ENCODE measurements at places on chromosomes 2 and 18. TPM values are rescaled to one million over a fixed set of nuclear protein-coding genes. Genes with fewer than 3 reads are reported as not detected.

GRCh38 chr2:96891591-96892333, 21.9 kb upstream of the SEMA4C start:
- no peak for DNase-seq
- peaks cover 25% of the 10 kb centered on the region for H3K4me1 ChIP-seq
- H3K27me3 ChIP-seq = no peaks in the 10 kb centered on the region
- no peaks in the 10 kb centered on the region for H3K36me3 ChIP-seq

Gene BUB1
- 70.0 TPM for polyA plus RNA-seq

Gene CPS1
- polyA plus RNA-seq = 21.6 TPM

DNA sequence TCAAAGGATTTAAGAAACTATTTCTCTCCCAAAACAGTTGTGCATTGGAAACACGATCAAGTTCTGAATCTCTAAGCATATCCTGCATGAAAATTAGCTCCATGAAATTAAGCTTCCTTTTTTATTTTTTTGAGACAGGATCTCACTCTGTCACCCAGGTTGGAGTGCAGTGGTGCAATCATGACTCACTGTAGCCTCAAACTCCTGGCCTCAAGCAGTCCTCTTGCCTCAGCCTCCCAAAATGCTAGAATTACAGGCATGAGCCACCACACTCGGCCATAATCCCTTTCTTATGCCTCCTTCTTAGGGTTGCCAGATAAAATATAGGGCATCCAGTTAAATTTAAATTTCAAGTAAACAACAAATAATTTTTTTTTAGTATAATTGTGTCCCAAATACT, 124.4 kb downstream of the ARL4C start:
- no peaks in the 10 kb centered on the region for H3K27me3 ChIP-seq
- H3K4me1 ChIP-seq = peaks cover 8% of the 10 kb centered on the region
- H3K36me3 ChIP-seq = no peaks in the 10 kb centered on the region
- no peak overlapping the region for H3K27ac ChIP-seq

DNA sequence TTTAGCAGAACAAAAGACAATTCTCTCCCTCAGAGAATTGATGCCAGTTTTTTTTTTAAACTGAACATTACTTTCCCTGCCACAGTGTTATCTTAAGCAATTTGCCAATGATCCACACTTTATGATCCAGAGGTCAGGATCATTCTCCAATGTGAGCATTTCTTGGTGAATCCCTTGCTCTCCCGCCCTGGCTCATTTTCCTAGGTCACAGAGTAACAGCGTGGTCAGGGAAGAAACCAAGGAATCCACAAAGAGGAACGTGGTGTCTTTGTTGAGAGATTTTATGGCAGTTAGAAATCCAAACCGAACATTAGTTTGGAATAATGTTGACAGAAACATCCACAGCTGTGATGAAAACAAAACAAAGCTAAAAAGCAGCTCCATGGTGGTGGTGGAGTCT, 250.3 kb downstream of the TTC32 start:
- DNase-seq = no peak
- no peak overlapping the region for H3K4me3 ChIP-seq
- H3K36me3 ChIP-seq = no peaks in the 10 kb centered on the region
- no peaks in the 10 kb centered on the region for H3K4me1 ChIP-seq
- no peak overlapping the region for H3K27ac ChIP-seq

GRCh38 chr2:24734741-24735140, 58.5 kb downstream of the PTRHD1 start:
- H3K27ac ChIP-seq = no peak overlapping the region
- no peaks in the 10 kb centered on the region for H3K36me3 ChIP-seq
- no peak overlapping the region for H3K4me3 ChIP-seq
- H3K4me1 ChIP-seq = no peaks in the 10 kb centered on the region

DNA sequence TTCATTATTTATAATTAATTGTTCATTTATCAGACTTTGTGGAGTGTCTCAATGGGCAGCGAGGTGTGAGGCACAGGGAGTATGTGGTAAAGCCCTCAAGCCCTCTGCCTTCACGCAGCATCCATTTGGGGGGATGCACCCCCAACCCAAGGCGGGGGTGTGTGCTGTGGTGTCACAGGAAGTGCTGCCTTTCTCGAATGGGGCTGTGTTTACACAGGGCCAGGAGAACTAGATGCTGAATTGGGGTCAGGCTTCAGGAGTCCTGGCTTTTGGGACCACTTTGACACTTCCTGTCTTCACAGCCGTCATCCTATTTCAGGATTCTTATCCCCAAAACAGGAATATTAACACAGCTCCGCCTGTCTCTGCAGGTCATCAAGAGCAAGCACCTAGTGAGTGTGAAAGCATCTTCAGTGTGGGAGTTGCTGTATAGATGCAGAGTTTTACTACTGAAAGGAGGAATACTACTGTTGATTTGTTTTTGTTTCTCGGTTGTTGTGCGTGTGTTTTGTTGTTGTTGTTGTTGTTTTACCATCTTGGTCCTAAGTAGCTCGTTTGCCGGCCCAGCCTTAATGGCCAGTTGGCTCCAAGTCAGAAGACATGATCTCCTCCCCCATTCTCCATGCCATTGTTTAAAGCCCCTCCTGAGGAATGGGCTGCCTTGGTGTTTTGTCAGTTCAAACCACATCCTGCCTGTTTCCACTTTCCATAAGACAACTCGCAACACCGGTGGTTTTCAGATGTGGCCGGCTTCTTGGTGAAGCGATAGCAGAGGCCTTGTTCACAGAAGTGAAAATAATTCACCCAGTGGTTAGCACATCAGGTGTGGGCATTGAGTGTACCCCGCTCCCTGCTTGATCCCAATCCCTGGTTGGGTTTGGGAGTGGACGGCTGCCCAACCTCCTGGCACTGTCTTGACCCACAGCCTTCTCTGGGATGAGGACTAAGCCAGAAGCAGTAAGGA, 221.3 kb downstream of the BCL2 start:
- no peaks in the 10 kb centered on the region for H3K36me3 ChIP-seq
- H3K27me3 ChIP-seq = no peaks in the 10 kb centered on the region
- no peak overlapping the region for H3K27ac ChIP-seq
- H3K4me1 ChIP-seq = peaks cover 4% of the 10 kb centered on the region
- no peak for DNase-seq

Gene GPR39
- 19.5 TPM for polyA plus RNA-seq

DNA sequence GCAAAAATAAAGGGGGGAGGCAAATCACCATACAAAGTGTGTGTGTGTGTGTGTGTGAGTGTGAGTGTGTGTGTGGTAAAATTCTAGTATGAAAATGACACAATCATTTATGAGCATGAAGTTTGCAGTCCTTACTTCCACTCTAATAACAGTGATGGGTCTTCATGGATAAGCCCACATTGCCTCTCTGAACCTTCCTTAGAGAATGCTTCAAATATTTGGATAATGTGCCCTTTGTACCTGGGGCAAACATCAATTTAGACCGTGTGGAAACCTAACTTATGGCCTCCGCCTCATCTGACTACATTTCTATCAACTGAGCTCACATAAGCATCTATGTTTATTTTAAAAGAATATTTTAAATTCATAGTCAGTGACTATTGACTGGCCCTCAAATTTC, 3.7 kb downstream of the SCN9A start:
- no peak overlapping the region for H3K4me3 ChIP-seq
- no peak overlapping the region for H3K27ac ChIP-seq
- no peaks in the 10 kb centered on the region for H3K36me3 ChIP-seq
- peaks cover 4% of the 10 kb centered on the region for H3K4me1 ChIP-seq

DNA sequence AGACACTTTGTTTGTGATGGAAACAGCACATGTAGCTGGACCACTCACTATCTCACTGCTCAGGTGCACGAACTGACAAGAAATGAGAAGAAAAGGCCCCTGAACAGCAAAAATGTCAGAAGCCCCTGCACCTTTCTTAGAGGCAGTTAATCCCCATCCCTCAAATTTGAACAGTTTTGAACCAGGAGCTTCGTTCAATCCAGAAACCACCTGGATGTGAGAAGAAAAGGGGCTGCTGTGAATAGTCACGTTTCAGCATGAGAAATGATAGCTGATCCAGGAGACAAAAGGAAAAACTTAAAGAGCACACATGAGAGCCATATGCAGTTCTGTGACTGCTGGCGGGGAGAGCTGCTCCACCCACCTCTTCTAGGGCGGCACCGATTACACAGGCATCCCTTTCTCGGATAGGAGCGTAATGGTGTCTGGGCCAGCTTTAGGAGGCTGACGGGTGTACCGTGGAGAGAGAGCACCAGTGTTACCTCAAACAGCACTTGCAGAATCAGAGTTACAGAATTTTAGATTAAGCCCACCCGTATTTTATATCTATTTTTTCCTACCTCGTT, 117.0 kb upstream of the EML6 start:
- peaks cover 52% of the 10 kb centered on the region for H3K4me1 ChIP-seq
- H3K27me3 ChIP-seq = no peaks in the 10 kb centered on the region
- no peaks in the 10 kb centered on the region for H3K36me3 ChIP-seq
- DNase-seq = no peak
- no peak overlapping the region for H3K27ac ChIP-seq

- H3K27ac ChIP-seq = no peak overlapping the region
- peaks cover 12% of the 10 kb centered on the region for H3K4me1 ChIP-seq
- DNase-seq = no peak
- H3K4me3 ChIP-seq = no peak overlapping the region
These were observed 255.8 kb downstream of the ERBB4 start for GRCh38 chr2:212282671-212283261.

DNA sequence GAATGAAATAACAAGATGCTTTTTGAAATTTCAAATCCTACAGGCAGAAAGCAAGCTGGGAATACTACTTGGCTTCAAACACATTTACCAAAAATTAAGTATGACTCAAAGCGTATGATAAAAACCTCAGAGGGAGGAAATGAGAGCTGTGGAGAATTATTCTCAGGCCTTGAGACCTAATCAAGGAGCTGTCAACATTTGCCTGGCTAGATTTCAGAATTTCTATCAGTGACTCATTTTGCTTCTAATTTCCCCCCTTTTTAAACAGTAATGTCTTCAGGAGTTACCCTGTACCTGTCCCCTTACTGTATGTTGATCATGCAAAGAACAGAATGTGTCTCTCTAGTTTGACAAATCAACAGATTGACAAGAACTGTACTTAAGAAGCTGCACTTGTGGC, 1324.5 kb upstream of the DDX18 start:
- no peak overlapping the region for H3K4me3 ChIP-seq
- no peak for DNase-seq
- no peaks in the 10 kb centered on the region for H3K27me3 ChIP-seq

Gene NT5DC4
- polyA plus RNA-seq = 4.2 TPM

GRCh38 chr2:45394842-45395241, 216.2 kb downstream of the SRBD1 start:
- no peaks in the 10 kb centered on the region for H3K4me1 ChIP-seq
- no peak overlapping the region for H3K4me3 ChIP-seq
- no peaks in the 10 kb centered on the region for H3K27me3 ChIP-seq

GRCh38 chr2:869894-870293, 80.8 kb upstream of the SNTG2 start:
- no peak for DNase-seq
- no peak overlapping the region for H3K27ac ChIP-seq
- H3K4me1 ChIP-seq = no peaks in the 10 kb centered on the region
- no peaks in the 10 kb centered on the region for H3K27me3 ChIP-seq
- H3K4me3 ChIP-seq = no peak overlapping the region

- H3K36me3 ChIP-seq = no peaks in the 10 kb centered on the region
- no peak within 1 kb of the TSS for H3K27ac ChIP-seq
- H3K27me3 ChIP-seq = no peaks in the 10 kb centered on the region
- no peaks in the 10 kb centered on the region for H3K4me1 ChIP-seq
These were observed at the start of gene NTSR2 for GRCh38 chr2:11669454-11670291. Gene NTSR2, minus strand, starts transcription at chr2:11670195. Its CDS starts 66 bp downstream, at chr2:11670129.

DNA sequence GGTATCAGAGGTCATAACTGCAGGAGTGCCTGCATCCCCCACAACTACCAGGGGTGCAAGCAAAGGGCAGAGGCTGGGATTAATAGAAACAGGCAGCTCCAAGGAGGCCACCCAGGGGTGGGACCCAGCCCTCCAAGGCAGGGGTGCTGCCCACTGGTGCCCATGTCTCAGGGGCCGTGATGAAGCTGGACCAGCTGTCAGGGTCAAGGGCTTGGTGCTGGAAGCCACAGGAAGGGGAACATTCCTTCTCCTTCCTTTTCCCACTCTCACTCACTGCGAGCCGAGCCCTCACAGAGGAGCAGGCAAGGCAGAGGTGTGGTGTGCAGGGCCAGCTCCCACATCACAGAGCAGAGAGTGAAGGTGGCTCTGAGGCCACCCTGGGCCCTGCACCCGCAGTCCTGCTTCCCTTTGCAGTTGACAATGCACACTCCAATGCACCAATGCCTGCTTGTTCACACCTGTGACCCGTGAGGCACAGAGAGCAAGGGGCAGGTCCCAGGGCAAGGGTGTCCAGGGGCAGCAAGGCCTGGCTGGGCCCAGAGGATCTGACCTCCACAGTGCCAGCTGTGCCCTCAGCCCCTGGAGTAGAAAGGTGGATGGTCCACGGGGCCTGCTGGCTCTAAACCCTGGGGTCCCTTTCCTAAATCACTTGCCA, 28.7 kb downstream of the MLPH start:
- DNase-seq = no peak
- no peak overlapping the region for H3K27ac ChIP-seq
- H3K4me3 ChIP-seq = no peak overlapping the region
- peaks cover 42% of the 10 kb centered on the region for H3K4me1 ChIP-seq
- H3K36me3 ChIP-seq = no peaks in the 10 kb centered on the region
- no peaks in the 10 kb centered on the region for H3K27me3 ChIP-seq

- H3K36me3 ChIP-seq = no peaks in the 10 kb centered on the region
- peak; percentile 32 for DNase-seq
- H3K27ac ChIP-seq = no peak overlapping the region
- H3K4me1 ChIP-seq = no peaks in the 10 kb centered on the region
- no peaks in the 10 kb centered on the region for H3K27me3 ChIP-seq
- H3K4me3 ChIP-seq = no peak overlapping the region
These were observed 16.8 kb upstream of the LYPD6 start for GRCh38 chr2:149313512-149313972.

GRCh38 chr2:25340181-25340921, 1.4 kb downstream of the DNMT3A start:
- peak overlapping the region; percentile 84 for H3K27ac ChIP-seq

Gene NAT8
- polyA plus RNA-seq = 6.0 TPM

Gene SERPINB3
- polyA plus RNA-seq = 2.4 TPM

DNA sequence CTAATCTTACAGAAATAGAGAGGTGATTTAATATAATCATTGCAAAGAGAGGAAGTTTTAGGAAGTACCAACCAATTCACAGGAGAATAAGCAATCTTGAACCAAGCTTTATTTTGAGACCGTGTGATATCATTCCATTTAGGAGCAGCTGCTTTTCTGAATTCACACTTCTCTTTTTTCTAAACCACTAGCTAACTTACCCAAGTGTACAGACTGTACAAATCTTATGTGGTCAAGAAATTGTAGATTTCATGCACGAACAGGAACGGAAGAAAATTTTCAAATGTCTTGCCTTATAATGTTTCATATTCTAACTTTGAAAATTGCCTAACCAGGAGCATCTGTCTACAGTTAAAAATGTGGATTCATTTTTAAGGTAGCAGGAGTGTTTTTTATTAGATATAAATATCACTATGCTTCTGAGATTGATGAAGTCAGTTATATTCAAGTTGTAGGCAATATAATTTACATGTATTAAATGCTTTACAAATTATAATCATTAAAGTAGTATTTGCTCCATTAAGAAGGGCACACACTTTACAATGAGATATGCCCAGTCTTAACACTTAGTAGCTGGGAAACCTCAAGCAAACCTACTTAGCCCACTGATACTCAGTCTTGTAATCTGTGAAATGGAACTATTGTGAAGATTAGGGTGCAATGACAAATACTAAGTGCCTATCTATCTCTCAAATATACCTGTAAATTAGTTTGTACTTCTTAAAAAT, 302.2 kb upstream of the STON1 start:
- no peak overlapping the region for H3K4me3 ChIP-seq
- H3K4me1 ChIP-seq = no peaks in the 10 kb centered on the region
- no peaks in the 10 kb centered on the region for H3K36me3 ChIP-seq
- H3K27ac ChIP-seq = no peak overlapping the region

Gene RNU2-63P
- not detected for polyA plus RNA-seq

Gene CYP1B1
- 18.5 TPM for polyA plus RNA-seq

Gene SCG2
- 1.2 TPM for polyA plus RNA-seq

Gene DNMT3A
- 15.5 TPM for polyA plus RNA-seq

Data from testis (tissue), 5 donors.